ENCODE measurements at places on chromosomes 4 and X. TPM values are rescaled to one million over a fixed set of nuclear protein-coding genes. Genes with fewer than 3 reads are reported as not detected.

MYOZ2 gene
- not detected for total RNA-seq

JCHAIN gene
- 3.5 TPM for total RNA-seq

- no peaks in the 10 kb centered on the region for H3K27me3 ChIP-seq
- H3K4me3 ChIP-seq, result no peak overlapping the region
- no peaks in the 10 kb centered on the region for H3K4me1 ChIP-seq
- no peak for DNase-seq
Measured at GRCh38 chrX:75989806-75990590, 182.9 kb upstream of the PBDC1 start.

GRCh38 chr4:27251771-27252170 lies 391.1 kb downstream of the STIM2 start:
- H3K36me3 ChIP-seq, result no peaks in the 10 kb centered on the region
- no peak for DNase-seq
- no peak overlapping the region for H3K4me3 ChIP-seq
- no peak overlapping the region for H3K27ac ChIP-seq

DNA sequence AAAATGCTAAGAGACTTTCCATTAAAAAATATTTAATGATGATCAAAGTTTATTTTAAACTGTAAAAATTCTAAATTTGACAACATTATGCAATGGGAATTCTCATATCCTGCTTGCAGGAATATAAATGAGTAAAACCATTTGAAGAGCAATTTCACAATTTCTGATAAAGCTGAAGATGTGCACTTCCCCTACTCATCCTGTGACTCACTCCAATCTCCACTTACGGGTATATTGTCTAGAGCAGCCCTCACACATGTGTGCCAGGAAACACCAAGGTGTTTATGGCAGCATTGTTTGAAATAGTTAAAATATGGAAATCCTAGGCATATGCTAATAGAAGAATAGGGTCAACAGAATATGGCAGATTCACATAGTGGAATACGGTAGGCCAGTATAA lies 158.4 kb downstream of the PDHA2 start:
- DNase-seq, result no peak
- H3K27ac ChIP-seq, result no peak overlapping the region
- no peaks in the 10 kb centered on the region for H3K36me3 ChIP-seq
- no peaks in the 10 kb centered on the region for H3K4me1 ChIP-seq
